ENCODE measurements at places on chromosomes 2 and 18.

DNA sequence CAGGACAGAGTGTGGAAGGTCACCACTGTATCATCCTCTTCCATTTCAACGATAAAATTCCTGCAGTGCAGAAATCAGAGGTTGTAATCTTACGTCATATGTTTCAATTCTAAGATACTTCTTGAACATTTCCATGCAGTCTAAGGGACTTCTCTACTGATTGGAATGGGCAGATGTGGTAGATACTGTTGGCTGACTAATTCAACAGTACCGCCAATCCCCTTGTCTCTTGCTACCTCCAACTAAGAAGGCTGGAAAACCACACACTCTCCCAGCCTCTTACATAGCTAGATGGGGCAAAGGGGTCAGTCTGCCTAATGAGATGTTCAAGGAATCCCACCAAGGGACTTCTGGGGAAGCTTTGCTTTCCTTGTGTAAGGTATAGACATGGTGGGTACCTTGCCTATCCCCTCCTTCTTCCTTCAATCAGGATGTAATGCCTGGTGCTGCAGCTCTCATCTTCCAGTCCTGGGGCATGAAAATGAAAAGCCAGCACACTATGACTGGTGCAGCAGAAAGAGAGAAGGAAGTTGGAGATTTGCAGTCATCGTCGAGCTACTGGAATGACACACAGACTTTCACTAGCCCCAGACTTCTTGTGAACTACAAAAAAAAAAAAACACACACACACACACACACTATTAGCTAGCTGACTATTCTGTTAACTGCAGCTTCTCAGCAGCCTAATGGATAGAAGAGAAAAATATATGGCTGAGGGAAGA lies 84.1 kb downstream of the ALPK2 start:
- DNase-seq, result no peak

GRCh38 chr2:10449486-10449831 lies 1.3 kb upstream of the ODC1 start:
- no peak for DNase-seq

GRCh38 chr2:54773233-54773632 lies 49.8 kb downstream of the EML6 start:
- no peak for DNase-seq

- DNase-seq, result no peak
These were observed 33.9 kb downstream of the ACOXL start for GRCh38 chr2:110766291-110766690.

- DNase-seq, result peak; percentile 65
These were observed 63.4 kb downstream of the NCKAP5 start for GRCh38 chr2:133504566-133505505.

- no peak for DNase-seq
These were observed 5.8 kb downstream of the GAD1 start for GRCh38 chr2:170822290-170823087.

DNA sequence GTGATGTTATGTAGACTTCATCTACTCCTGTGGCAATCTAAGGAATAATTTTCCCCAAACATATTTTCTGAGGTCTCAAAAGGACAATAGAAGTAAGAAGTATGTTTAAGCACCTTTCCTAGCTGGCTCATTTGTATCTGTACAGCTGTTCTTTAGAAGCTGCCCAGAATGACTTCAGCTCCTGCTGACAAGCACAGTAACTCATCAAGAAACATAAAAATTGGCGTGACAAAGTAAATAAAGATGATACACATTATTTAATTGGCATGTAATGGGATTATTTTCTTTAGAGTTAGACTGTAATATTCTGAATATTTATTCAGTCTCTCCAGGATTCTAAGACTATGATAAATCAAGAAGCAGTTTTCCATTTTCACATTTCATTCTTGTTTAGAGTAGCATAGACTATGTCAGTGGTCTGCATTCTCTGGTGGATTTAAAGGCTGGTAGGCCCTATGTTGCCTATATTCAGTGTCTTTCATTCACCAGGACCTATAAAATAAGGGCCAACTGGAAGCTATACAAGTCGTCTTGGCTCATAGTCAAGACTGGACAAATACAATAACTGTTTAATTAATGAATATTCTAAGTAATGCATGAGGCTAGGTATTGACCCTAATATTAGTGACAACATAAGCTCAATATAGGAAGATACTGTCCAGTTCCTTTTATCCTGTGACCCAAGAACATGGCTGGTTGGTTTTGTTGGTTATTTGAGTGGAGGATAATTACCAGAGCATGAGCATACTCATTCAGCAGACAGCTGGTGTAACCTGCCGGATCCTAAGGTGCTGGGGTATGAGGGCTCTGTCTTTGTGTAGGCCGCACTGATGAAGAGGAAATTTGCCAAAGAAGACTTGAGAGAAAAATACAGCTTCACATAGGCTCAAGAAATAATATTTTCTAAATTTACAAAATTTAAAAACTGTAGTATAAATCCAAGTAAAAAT lies 107.0 kb downstream of the PDE1A start:
- peak; percentile 38 for DNase-seq

- DNase-seq, result peak; percentile 80
These were observed 107.3 kb upstream of the ZFP36L2 start for GRCh38 chr2:43333656-43334144.

- DNase-seq, result no peak
These were observed 21.2 kb downstream of the CABYR start for GRCh38 chr18:24160086-24160485.

DNA sequence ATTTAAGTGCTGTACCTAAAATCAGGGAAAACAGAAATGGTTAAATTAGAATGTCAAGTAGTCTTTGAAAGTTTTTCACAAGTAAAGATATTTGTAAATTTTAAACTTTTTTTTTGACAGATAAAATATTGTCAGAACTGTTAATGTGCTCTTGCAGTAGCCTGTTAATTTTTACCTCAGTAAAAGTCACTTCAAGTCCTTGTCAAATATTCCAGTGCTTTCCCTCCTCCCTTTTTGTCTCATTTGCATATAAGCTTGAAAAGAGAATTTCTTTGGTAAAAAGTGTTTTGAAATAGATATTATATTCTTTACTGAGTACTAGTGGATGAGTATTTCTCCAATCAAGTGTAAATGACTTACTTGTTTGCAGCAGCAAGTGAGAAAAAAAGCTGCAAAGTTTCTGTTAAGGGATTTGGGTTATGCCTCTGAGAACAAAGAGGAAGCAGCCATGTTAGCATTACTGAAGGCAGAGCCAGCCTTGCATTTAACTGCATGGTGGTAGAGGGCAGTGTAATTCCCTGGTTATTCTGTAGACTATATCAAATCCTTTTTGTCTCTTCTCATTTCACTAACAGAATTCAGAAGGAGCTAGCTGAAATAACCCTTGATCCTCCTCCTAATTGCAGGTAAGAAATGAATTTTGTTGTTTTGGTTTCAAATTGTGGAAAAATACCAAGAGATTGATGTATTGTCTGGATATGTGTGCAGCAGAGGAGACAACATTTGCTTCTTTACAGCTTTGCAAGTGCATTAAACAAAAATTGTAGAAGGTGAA lies 3.2 kb downstream of the UBE2E3 start:
- peak; percentile 84 for DNase-seq

DNA sequence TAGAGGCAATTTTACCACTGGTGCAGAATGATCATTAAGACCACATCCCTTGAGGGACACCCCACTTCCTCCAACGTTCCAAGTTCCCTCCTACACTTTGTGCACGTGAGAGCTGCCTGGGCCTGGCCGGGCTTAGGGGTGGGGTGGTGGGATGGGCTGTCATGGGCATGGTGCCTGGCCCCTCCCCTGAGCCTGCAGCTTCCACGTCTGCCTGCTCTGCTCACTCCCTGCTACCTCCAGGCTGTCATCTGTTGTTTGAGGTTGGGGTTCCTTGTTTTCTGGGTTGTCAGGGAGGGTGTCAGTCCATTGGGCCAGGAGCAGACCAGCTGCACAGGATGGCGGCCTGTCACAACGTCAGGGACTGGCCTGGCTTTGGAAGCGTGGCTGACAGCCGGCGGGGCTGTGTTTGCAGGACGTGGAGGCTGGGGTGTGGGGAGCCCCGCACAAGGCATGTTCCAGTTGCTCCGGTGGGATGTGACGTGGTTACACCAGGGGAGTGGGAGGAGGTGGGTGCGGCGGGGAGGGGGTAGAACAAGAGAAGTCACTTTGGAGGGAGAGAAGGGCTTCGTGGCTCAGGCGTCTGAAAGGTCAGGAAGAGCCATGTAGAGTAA lies 72.3 kb downstream of the RTP5 start:
- peak; percentile 54 for DNase-seq

- DNase-seq, result peak; percentile 56
These were observed 550 bp downstream of the MFSD6 start for GRCh38 chr2:190408538-190409271.

DNA sequence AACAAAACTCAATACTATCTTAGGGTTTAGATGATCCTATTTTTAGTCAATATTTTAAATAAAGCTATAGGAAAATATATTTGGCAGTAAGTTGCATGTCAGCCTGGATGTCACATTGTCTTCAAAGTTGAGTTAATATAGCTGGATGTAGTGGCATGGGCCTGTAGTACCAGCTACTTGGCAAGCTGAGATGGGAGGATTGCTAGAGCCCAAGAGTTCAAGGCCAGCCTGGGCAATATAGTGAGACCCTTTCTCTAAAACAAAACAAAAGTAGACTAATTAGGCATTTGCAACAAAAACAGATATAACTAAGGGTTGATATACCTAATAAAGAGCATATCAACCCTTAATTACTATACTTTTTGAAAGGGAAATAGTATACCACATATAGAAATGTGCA lies 254.6 kb upstream of the KCNJ3 start:
- no peak for DNase-seq

DNA sequence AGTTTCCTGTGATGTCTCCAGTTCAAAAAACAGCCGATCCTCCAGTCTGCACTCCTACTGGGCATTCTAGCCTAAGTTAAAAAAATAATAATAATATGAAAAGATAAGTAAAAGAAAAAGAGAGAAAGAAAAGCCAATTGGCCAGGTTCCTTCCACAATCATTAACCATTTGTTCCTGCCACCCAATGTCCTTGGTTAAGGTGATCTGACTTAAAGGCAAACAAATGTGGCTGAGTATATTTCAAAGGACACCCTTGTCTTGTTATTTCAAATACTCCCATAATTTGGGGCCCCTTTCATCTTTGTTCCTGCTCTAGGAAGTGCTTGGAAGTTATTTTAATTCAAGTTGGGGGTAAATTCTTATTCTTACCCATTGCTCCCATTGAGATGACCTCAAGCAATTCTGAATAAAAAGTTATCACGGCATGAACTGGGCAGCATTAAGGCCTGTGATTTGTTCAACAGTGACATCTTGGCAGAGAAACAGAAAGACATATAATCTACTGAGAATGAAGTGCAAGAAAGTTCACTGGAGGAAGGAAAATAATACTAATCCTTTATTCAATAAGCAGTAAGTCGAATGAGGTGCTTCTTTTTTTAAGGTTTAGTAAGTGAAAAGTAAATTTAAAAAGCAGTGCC lies 1054.5 kb upstream of the FANCL start:
- peak; percentile 5 for DNase-seq

GRCh38 chr2:27370026-27370815 lies at the start of the genes EIF2B4 and SNX17:
EIF2B4 (minus strand) TSS chr2:27370338; CDS start chr2:27370314, 24 bp downstream.
SNX17 (plus strand) TSS chr2:27370616; CDS start chr2:27370744, 128 bp downstream.
- DNase-seq, result peak; percentile 100

DNA sequence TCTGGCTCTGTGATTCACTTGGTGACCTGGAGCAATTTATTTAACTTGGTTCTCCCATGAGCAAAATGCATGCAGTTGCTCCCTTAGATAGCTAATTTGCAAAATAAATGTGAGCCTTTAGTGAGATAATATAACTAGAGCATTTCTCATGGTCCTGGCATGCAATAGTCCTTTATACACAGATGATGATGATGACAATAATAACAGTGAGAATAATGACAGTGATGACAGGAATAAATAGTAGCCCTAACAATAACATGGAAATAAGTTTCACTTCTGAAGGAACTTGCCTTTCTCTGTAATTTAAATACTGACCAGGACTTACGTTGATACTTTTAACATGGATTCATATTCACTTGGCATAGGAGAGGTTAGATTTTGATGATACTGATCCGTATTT lies 49.2 kb downstream of the LPIN1 start:
- DNase-seq, result no peak

DNA sequence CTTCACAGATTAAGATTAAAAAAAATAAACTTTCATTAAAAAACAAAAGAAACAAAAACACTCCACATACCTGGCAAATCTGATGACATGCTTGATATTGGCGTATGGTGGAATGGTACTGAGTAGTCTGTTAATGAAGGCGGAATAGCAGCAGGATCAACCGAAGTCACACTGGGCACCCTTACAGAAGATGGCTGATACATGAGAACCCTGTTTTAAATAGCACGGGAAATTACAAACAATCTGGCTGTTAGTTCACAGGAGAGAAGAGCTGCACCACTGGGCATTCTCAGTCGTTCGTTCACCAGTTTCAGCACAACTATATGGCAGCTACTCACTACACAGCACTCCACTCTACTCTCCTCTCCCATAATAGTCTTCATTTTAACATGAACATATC lies 64.0 kb upstream of the ST8SIA5 start:
- peak; percentile 21 for DNase-seq

GRCh38 chr2:229888031-229888430 lies 33.8 kb downstream of the TRIP12 start:
- DNase-seq, result no peak

DNA sequence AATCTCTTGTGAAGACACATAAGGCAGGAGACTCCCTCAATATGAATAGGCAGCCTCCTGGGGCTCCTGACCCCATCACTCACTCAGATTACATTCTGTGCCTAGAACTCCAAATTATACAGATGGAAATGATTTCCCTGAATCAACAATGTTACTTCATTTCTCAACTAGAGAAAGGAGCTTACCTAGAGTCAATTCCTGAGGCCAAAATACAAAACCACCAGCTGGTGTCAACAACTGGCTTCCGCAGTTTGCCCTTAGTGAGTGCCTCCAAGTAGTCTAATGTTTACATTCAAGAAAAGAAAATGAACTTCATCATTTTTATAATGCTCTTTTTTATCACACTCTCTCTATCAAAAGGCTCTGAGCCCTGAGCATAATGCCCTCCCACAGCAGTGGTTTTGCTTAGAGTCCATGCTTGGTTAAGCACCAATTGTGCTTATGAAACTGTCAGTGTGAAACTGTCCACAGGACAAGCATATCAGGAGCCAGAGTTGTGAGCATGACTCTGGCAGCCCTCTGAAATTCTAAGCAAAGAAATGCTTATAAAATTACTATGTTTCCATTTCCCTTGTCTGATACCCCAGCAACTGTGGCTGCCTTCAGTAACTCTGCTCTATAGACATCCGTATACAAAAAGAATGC lies 305.7 kb upstream of the PKDCC start:
- no peak for DNase-seq

- no peak for DNase-seq
These were observed 10.7 kb upstream of the GYPC start for GRCh38 chr2:126645211-126645618.

GRCh38 chr2:120798567-120799247 lies 63.0 kb downstream of the GLI2 start:
- DNase-seq, result no peak

DNA sequence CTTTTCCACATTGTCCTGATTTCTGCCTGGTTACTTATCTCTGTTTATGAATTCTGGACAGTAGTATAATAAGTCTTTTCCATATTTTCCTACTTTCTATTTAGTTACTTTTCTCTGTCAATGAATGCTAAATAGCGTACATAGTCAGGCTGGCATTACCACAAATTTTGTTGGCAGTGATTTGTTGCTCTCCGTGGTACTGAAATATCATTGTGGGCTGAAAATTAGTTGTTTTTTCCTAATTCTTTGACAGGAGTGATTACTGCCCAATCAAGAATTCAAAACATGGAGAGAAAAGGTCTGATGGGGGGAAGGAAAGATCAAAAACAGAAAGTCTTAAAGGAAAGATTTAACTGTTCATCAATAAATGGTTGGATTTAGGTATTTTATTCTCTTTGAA lies 7.7 kb upstream of the GALNT13 start:
- DNase-seq, result peak; percentile 6

GRCh38 chr2:70095720-70096670 lies 8.7 kb downstream of the PCBP1 start:
- DNase-seq, result no peak

- no peak for DNase-seq
These were observed 128.0 kb downstream of the OLA1 start for GRCh38 chr2:174120346-174120745.
